ENCODE measurements at places on chromosomes 2 and 18.

DNA sequence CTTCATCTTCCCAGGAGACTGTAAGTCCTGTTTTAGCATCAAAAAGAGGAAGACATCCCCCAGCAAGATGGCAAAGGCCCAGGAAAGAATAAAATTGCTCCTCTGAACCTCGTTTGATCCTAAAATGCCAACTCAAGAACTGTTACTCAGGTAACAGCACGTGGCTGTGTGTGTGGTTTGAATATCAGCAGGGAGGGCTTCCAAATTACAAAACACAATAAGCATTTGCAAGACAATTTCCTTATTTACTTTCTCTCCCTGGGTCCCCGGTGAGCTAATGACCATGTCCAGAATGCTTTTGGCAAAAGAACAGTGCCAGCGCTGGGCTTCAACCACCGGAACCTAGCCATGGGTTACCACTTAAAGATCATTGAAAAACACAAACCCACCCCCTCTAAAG lies 163.6 kb downstream of the C1D start:
- DNase-seq: no peak

DNA sequence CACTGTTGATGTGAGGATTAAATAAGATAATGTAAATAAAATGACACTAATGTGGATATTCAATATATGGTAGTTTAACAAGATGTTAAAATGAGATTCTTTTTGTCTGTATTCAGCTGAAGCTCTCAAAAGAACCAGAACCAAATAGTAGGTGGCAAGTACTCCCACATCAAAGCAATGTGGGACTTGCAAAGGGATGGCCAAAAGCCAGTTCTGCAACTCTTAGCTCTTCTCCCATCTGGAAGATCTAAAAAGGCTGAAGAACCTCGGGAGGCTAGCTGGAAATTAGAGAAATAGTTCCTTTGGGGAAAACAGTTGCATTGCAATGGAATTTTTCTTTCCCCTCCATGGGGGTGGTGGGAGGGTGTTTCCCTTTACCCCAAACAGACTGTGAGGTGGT lies 48.7 kb downstream of the FBXO48 start:
- no peak for DNase-seq

GRCh38 chr2:85537600-85538506 lies 1.1 kb upstream of the MAT2A start:
- DNase-seq: no peak

DNA sequence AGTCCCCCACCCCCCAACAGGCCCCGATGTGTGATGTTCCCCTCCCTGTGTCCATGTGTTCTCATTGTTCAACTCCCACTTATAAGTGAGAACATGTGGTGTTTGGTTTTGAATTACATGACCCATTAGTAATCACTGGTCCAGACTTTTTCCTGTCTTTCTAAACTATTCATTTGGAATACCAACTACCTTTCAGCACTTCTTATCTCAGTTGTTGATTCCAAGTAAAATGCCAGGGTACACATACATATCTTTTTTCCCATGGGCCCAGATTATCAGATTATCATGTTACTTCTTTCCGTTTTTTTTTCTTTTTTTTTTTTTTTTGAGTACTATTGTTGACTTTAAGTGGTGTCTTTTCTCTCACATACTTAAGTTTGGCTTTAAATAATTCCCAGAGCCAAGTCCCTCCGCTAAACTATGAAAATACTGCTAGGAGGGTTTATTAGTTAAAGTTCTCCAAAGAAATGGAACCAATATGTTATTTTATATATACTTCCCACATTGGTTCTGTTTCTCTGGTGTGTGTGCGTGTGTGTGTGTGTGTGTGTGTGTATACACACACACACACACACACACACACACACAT lies 389.3 kb downstream of the IRS1 start:
- no peak for DNase-seq

DNA sequence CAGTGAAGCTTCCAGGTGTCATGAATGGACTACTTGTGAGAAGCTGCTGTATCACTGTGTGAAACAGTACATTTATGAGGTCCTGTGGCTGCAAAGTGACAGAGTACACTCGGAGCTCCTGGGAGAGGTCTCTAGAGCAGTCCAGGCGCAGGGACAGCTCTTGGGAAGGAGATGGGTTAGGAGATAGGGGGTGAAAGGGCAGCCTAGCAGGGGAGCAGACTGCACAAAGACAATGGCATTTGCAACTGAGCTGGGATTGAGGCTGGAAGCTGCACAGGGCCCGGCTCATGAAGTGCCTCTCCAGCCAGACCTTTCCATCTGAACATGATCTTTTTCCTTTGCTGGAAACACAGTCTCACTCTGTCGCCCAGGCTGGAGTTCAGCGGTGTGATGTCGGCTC lies 83.6 kb downstream of the RHOB start:
- DNase-seq: no peak

- no peak for DNase-seq
Measured at GRCh38 chr2:190507135-190507534, 27.4 kb downstream of the NEMP2 start.

GRCh38 chr2:63784461-63784860 lies 57.2 kb upstream of the UGP2 start:
- DNase-seq: no peak

DNA sequence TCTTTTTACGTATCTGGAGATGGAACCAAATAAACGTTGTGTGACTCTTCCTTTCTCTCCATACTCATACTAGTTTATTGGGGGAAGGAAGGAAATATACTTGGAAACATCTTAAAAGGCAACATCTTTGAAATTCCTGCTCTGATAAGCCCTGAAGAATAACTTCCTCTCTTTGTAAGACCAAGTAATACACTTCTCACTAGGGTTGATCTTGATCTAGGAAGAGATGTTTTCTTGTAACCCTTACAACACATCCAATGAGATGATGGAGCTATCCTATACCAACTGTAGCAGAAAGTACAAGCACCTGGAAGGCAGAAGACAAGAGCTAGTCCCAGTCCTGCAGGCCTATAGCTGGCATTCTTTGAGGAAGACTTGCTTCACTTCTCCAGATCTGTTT lies 2.0 kb downstream of the ANKRD44 start:
- no peak for DNase-seq

DNA sequence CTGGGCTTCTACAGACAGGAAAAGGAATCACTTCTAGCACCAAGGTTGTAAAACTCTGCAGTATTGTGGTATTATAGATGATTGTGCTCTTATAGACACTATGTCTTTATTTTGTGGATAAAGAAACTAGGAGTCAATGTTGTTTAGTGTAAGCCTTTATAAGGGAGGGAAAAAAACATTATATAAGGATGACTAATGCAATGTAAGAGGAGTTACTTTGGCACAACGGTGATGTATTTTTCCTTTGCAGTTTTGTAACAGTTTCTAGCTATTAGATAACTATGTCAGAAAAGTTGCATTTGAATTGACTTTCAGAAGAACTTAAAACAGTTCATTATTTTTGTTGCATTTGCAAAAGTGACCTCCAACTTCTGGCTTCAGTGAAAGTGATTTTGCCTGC lies 545.4 kb downstream of the CCDC85A start:
- no peak for DNase-seq

DNA sequence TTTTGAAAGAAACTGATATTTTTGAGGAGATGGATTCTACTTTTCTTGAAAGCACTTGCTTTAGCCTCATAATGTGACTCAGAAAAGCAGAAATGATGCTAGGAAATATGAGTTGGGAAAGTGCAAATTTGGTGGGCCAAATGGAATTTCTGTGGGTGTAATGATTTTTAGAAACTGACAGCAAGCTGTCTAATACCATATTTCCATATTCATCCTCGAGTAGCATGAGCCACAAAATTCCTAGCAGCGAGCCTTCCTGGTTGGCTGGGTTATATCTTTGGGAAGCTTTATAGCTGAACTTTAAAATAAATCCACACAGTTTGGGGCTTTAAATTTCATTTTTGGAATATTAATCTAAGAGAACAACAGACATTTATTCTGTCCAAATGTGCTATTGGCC lies 190.0 kb downstream of the DSC3 start:
- no peak for DNase-seq

DNA sequence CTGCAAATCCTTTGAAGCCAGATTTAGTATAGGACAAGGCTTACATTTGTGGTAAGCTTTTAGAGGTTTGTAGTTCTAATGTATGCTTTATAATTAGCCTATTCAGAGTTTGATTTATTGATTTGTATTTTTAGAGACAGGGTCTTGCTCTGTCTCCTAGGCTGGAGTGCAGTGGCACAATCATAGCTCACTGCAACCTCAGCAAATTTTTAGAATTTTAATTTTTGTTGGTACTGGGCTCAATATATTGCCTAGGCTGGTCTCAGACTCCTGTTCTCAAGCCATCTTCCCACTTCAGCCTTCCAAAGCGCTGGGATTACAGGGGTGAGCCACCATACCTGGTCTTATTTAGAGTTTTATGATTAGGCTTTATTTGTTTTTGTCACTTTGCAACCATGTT lies 4.5 kb downstream of the KCNJ13 start:
- no peak for DNase-seq

DNA sequence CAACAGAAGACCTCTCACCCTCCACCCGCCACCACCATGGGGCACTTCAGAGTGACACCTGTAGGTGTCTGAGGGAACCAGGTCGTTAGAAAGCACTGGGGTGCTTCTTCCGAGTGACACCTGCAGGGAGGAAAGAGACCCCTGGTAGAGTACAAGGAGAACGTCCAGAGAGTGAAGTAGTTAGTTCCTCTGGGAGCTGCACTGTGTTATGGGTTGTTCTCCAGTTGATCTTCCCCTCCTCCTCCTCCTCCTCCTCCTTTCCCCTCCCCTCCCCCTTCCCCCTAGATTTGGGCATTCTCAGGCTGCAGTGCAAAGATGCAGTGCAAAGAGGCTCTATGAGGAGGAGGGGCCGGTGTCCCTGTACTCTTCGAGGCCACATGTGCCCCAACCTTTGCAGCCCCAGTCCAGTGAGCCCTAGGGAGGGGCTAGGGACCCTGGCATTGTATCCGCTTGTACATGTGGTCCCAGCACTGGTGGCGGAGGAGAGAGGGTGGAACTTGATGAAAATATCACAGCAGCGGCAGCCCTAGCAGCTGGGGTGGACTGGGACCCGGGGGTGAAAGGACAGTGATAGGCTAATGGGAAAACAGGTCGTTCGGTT lies 850 bp downstream of the DNAJB2 start:
- DNase-seq: no peak

DNA sequence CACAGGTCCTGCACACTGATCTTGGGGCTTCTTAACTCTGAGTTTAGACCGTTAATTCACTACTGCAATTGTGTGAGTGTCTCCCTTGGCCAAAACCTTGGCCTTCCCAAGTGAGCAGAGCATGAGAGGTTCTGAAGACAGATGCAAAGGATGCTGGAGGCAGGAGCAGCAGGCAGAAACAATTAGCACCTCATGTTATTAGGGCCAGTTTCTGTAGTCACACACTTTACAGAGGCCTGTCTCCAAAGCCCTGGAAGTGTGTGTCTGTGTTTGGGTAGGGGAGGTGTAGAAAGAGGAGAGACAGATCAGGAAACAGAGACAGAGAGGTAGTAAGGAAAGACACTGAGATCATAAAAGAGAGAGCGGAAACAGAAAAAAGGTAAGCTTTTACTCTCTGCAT lies 533.8 kb downstream of the TMEM182 start:
- DNase-seq: no peak

GRCh38 chr2:29325544-29325943 lies 210.3 kb downstream of the CLIP4 start:
- no peak for DNase-seq

DNA sequence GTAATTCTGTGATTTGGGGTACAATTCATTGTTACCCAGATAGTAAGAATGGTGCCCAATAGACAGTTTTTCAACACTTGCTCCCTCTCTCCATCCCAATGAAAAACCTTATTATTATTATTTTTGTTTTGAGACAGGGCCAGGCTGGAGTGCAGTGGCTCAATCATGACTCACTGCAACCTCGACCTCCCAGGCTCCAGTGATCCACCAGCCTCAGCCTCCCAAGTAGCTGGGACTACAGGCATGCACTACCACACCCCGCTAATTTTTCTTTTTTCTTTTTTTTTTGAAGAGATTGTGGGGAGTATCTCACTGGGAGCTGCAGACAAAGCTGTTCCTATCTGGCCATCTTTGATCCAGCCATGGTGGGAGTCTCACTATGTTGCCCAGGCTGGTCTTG lies 7.2 kb downstream of the TGFA start:
- DNase-seq: no peak

DNA sequence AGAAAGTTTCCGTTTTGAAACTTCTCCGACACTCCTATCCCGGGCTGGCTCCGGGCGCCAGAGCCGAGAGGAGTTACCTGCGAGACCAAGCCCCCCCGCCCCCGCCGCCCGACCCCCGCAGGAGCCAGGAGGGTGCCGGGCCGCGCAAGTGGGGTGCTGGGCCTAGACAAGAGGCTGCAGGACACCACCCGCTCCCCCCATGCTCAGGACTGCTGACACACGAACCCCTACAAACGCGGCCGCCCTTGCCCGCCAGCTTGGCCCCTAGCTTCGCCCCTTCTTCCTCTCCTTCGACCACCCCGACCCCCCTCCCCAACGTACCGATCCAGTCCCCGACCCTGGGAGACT lies 497 bp downstream of the PLA2R1 start:
- DNase-seq: no peak

GRCh38 chr2:25197336-25198208 lies 29.2 kb upstream of the POMC start:
- DNase-seq: no peak

DNA sequence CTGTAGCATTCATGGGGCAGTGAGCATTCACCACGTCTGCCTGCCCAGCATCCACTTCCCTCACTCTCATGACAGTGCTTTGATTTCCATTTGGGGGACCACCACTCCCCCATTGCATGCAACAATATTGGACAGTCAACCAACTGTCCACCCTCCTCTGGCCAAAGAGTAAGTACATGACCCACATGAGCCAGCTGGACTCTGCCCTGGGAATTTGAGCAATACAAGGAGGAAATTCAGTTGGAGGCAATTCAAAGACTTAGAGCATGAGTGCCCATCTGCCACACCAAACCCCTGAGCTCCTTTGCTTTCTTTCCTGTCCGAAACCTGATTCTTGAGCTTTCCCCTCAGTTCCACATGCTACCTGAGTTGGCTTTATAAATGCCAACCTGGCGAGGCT lies 41.7 kb upstream of the PNO1 start:
- DNase-seq: no peak

DNA sequence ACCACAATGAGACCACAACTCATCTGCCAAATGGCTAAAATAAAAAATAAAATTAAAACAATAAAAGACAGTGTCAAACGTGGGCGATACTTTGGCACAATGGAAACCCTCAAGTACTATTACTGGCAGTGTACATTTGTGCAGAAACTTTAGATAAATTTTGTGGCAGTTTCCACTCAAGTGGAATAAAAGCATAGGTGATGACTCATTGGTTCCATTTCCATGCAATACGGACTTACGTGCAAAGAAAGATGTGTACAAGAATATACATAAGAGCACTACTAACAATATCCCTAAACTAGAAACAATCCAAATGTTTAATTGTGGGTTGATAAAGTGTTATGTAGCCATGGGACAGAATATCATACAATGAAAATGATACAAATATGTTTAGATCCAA lies 259.0 kb upstream of the HNMT start:
- DNase-seq: no peak

GRCh38 chr2:166593403-166593802 lies 99.4 kb upstream of the SCN7A start:
- DNase-seq: no peak

- DNase-seq: no peak
Measured at GRCh38 chr2:42875880-42876279, 83.5 kb upstream of the HAAO start.
